ENCODE measurements at places on chromosomes 5 and 9.

DNA sequence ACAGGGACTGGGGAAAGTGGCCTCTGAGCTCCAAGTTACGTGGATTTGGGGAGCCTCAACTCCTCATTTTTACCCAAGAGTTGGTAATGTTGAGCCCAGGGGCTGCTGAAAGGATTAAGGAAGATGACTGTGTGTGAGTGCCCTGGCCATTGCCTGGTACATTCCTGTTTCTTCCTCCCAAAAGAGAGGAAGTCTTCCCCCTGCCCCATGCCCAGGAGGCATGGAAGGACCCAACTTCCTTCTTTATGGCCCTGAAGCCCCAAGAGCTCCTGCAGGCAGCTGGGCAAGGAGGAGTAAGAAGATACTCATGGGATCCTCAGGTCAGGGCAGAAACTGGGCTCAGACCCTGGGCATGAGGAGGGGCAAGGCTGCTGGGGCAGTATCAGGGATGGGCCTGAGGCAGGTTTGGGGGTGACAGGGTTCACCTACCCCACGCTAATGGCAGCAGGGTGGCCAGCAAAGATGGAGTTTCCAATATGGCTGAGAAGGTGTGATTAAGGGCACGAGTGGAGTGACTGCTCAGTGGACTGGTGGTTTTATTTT, 118.3 kb upstream of the MVB12B start:
- no peak for DNase-seq

- DNase-seq = no peak
These were observed 51.7 kb downstream of the ATPSCKMT start for GRCh38 chr5:10198021-10198420.

DNA sequence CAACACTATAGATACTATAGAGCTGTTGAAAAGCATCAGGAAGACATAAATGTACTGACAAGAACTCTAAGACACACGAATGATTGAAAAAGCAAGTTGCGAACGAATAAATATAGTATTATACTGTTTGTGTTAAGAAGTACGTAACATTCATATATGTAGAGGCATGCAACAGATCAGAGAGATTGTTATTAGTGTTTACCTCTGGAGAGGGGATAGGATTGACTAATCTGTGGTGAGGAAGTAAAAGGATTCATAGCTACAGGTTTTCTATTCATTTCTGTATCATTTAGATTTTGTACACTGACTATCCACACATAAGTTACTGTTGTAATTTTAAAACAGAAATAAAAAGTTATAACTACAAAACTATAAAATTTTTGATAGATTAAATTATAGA, 147.6 kb upstream of the SV2C start:
- DNase-seq = no peak

- DNase-seq = no peak
These were observed 82.1 kb upstream of the IL33 start for GRCh38 chr9:6133346-6134063.

- DNase-seq = peak; percentile 57
These were observed 24.5 kb upstream of the SEMA4D start for GRCh38 chr9:89522261-89522958.

GRCh38 chr5:179137016-179137642, 77.0 kb downstream of the ZNF354C start:
- DNase-seq = no peak

GRCh38 chr5:150763023-150763769, 4.4 kb upstream of the DCTN4 start:
- no peak for DNase-seq

All from activated T-helper 1 cell treated with Interleukin-2 at 50 U/mL for 16 hours (primary cell).